CD4-positive, alpha-beta T cell (primary cell): ENCODE measurements at places on chromosomes 13 and 19.

- no peak for DNase-seq
Measured at GRCh38 chr13:98584668-98585397, 7.9 kb upstream of the STK24 start.

DNA sequence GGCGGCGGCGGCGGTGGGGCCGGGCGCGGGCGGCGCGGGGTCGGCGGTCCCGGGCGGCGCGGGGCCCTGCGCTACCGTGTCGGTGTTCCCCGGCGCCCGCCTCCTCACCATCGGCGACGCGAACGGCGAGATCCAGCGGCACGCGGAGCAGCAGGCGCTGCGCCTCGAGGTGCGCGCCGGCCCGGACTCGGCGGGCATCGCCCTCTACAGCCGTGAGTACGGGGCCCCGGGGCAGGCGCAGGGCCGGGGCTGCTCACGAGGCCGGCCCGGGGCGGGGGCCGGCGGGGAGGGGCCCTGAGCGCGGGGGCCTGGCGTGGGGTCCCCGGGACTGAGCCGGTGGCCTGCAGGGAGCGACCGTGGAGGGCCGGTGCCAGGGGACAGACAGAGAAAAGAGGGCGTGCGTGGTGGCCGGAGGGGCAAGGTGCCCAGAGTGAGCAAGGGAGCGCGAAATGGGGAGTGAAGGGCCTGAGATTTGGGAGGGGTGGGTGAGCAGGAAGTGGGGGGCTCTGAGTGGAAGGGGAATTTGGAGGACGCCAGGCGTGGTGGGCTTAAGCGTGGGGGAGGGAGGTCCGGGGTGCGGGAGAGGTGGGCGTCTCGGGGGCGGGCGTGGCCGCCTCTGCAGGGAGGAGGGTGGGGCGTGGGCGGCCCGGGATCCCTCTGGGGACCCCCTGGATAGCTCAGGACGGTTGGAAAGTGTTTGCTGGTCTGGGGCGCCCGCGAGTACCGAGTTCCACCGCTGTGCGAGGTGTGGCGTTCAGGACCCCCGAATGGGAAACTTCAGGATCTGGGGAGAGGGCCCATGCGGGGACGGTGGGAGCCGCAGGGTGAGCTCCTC, 575 bp downstream of the CARM1 start:
- DNase-seq = peak; percentile 15

DNA sequence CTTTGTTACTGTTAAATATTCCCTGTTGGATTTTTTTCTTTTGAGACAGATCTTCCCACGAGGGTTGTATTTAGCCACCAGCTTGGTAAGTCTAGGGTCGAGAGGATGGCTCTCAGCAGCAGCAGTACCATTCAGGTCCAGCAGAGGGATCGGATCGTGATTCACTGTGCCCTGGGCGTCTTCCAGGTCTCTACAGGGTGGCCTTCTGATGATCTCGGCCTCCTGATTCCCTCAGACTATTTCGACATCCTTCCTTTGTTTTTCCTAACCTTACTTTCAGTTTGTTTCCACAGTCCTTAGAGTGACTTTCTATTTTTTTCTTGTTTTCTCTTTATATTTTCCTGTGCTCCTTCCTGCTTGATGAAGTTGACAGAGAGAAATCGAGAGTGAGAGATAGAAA, 1436.9 kb downstream of the UQCRFS1 start:
- no peak for DNase-seq

- no peak for DNase-seq
Measured at GRCh38 chr13:111051041-111051725, 63.9 kb upstream of the ARHGEF7 start.

GRCh38 chr19:17468302-17469091, 1.8 kb upstream of the SLC27A1 start:
- no peak for DNase-seq

DNA sequence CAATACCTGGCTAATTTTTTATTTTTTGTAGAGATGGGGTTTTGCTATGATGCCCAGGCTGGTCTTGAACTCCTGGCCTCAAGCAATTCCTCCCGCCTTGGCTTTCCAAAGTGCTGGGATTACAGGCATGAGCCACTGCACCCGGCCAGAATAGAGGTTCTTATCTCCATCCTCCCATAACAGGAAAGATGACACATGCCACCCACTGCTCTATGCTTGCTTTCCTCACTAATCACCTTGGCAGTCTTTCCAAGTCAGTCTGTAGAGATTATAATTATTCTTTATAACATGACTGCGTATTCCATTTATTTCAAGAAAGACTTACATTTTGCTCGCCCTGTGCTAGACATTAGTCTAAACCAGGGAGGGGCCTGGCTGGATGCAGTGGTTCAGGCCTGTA, 6.7 kb downstream of the VAV1 start:
- no peak for DNase-seq

DNA sequence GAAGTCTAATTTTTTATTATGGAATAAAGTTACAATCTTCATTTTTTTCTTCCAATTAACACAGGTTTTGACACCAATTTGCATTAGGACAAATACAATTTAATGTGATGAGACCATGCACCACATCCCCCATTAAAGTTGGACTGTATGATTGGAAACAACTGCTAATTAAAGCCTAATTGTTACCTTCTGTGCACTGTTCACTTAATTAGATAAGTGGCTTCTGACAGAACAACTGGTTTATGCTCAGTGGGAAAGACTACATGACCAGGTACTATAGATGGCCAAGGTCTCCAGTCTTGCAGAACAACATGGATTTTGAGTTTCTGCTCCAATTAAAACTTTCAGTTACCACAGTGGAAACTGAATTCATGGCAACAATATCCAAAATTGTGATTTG, 198.1 kb downstream of the FGF14 start:
- DNase-seq = no peak

DNA sequence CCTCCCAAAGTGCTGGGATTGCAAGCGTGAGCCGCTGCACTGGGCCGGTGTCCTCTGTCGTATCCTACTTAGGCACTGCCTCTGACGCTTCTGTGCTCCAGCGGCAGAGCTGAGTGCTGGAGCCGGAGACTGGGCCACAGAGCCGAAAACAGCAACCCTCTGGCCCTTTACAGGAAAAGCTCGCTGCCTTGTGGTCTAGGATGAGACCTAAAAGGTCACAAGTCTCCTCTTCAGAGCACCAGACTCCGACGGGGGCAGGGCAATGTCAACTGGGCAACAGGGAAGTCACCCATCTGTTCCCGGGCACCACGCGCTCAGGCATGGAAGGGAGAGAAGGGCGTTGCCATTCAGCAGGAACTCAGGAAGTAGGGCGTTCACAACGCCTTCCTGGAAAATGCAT, 91.7 kb downstream of the GADD45B start:
- DNase-seq = no peak

GRCh38 chr19:47247308-47247990, 8.9 kb upstream of the CCDC9 start:
- DNase-seq = peak; percentile 74

- DNase-seq = no peak
Measured at GRCh38 chr19:44819246-44819832, 10.4 kb downstream of the BCAM start.

- no peak for DNase-seq
Measured at GRCh38 chr13:36445278-36445677, 13.0 kb downstream of the CCNA1 start.

DNA sequence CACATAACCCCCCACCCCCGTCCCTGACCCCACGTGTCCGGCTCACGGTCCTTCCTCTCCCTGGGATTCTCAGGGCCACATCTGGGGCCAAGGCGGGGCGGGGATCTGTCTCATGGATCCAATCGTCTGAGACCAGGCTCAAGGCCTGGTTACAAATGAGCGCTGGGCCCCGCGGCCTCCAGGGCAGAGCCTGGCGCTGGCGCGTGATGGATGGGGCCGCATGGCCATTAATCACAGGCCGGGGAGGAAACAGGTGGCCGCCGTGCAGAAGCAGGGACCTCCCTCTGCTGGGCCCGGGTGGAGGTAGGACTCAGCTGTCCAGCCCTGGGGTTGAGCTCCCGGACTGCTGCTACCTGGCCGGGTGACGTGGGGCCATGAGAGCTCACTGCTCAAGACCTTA, 5.8 kb upstream of the TLE5 start:
- DNase-seq = no peak

GRCh38 chr13:59677966-59678814, 485.5 kb downstream of the DIAPH3 start:
- no peak for DNase-seq

- no peak for DNase-seq
Measured at GRCh38 chr13:49516467-49516866, 20.7 kb downstream of the PHF11 start.

- no peak for DNase-seq
Measured at GRCh38 chr19:50639121-50640112, at the start of gene SYT3. TSS of gene SYT3 (minus strand) at chr19:50639881. CDS start at chr19:50637411, 2,470 bp downstream.
